ENCODE measurements at places on chromosomes 5 and 9.

DNA sequence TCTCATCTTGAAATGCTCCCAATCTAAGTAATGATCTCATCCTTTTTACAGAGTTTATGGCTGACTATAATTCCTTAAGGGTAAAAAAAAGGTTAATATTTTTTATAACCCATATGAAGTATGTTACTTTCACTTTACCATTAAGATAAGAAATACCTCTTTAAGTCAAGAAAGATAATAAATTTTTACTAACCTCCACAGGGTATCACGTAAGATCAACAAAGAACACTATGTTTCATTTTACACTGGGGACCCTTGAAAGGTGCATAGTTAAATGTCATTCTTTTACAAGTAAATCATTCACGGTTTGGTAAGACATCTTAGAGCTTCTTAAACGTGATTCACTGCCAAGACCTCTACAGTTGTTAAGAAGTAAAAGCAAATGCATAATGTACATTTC lies 472.7 kb upstream of the CDH9 start:
- DNase-seq = no peak

GRCh38 chr5:119355244-119355638 lies 578 bp upstream of the TNFAIP8 start:
- peak; percentile 58 for DNase-seq

GRCh38 chr5:137600721-137601360 lies 101.7 kb upstream of the SPOCK1 start:
- DNase-seq = no peak

- DNase-seq = no peak
These were observed 3.1 kb upstream of the VAV2 start for GRCh38 chr9:133995012-133995896.

- DNase-seq = no peak
These were observed 57.1 kb upstream of the PPP1R26 start for GRCh38 chr9:135422341-135422944.

DNA sequence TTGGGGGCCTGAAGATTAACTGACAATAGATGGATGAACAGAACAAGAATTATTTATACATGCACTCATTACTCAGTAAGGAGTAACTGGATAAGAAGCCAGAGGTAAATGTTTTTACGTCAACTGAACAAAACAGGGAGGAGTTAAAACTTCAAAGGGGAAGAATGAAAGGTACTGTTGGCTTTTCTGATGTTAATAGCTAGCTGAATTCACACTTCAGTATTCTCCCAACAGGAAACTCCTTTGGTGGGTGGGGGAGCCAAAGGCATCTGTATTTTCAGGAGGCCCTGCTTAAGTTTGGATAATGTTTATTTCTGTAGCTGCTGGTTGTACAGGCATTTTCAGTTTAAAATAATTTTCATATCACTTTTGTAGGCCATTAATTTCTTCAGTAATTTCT lies 23.2 kb upstream of the RFK start:
- no peak for DNase-seq

GRCh38 chr5:13325765-13326164 lies 618.7 kb downstream of the DNAH5 start:
- no peak for DNase-seq

DNA sequence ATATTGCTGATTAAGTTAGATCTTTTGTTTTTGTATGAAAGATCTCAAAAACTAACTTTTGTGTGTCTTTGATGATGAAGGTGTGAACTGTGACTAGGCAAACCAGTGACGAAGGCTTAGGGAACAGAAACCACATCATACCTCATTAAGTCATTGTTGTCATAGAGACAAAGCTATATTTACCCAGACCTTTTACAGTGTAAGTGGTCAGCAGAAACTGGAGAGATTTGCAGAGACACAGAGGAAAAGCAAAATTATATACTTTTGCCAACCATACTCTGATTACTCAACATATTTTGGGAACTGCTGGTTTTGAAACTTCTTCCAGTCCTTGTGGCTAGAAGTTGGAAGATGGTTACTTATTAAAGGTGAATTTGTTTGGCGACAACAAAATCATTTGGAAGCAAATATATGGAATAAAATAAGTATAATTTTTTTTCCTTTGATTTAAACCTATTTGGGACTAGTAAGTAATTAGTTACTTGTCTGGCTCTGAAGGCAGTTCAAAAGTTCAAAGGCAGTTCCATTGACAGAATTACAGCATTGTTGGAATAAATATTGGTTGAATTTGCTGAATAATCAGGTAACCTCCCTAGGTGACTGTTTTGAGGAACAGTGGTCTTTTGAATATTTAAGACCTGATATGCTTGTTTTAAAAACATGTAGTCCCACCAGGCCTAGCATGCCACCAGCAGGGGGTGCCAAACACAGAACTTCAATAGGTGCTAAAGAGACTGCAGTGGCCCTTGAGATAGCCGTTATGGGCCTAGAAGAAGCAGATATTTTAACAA lies 103.8 kb downstream of the RPS23 start:
- DNase-seq = peak; percentile 71

DNA sequence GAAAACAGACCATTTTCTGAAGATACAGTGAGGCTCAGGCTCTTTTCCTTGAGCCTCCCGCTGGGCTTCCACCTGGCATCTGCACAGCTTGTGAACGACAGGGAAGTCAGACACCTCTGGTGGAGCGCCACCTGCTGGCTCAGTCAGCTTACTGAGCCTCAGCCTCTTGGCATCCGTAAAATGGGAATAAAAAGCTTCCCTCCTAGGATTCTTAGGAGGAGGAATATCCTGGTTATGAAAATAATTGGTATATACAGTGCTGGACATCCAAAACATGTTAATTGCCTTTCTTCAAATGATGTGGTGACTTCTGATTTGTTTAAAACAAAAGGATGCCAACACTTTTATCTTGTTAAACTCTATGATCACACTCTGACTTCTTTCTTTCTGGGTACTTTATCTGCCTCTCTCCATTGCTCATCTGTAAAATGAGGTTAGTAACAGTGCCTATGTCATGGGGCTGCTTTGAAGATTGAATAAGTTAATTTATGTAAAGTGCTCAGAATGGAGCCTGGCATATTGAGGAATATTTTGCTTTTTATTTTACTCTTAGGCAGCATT lies 67.5 kb downstream of the MAMDC2 start:
- peak; percentile 77 for DNase-seq

GRCh38 chr9:122221183-122221811 lies 7.5 kb downstream of the LHX6 start:
- DNase-seq = no peak

GRCh38 chr5:166257661-166258060 lies 2033.8 kb upstream of the WWC1 start:
- no peak for DNase-seq

- DNase-seq = no peak
These were observed 10.0 kb upstream of the AGPAT2 start for GRCh38 chr9:136697146-136697820.
